Stimulated activated CD8-positive, alpha-beta memory T cell treated with anti-CD3 and anti-CD28 coated beads, Interleukin-7, amount 100 ng/mL, for 24 hours (primary cell): ENCODE measurements at places on chromosomes 12 and 14.

DNA sequence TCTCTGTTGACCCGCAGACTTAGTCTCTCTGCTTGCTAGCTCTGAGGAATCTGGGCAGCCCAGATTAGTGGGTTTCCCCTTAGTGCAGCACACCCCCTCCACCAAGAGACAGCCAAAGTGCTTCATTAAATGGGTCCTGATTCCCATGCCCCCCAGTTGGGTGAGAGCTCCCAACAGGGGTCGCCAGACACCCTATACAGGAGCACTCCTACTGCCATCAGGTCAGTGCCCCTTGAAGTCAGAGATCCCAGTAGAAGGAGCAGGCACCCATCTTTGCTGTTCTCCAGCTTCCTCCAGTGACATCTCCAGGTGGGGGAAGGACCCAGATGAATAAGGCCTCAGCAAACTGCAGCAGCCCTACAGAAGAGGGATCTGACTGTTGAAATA, 36.7 kb upstream of the C14orf132 start:
- no peak for DNase-seq

DNA sequence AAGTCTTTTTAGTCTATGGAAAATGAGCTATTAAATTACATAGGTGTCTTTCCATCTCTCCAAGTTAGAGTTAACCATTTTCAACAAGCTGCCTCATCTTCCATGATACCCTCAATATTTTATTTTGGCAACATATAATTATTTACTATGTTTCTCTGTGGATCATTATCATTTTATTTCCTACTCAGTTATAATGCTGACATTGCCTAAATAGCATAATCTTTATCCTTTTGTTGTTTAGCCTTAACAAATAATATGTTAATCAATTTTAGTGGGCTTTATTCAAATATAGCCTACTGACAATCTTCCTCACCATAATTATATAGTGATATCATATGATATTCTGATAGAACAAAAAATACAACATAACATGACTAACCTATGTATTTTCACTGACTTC, 1044.8 kb upstream of the FOXG1 start:
- no peak for DNase-seq

GRCh38 chr14:104522926-104523545, 56.5 kb upstream of the C14orf180 start:
- no peak for DNase-seq

- no peak for DNase-seq
Observed at GRCh38 chr12:88325076-88325815, 183.1 kb downstream of the TMTC3 start.

DNA sequence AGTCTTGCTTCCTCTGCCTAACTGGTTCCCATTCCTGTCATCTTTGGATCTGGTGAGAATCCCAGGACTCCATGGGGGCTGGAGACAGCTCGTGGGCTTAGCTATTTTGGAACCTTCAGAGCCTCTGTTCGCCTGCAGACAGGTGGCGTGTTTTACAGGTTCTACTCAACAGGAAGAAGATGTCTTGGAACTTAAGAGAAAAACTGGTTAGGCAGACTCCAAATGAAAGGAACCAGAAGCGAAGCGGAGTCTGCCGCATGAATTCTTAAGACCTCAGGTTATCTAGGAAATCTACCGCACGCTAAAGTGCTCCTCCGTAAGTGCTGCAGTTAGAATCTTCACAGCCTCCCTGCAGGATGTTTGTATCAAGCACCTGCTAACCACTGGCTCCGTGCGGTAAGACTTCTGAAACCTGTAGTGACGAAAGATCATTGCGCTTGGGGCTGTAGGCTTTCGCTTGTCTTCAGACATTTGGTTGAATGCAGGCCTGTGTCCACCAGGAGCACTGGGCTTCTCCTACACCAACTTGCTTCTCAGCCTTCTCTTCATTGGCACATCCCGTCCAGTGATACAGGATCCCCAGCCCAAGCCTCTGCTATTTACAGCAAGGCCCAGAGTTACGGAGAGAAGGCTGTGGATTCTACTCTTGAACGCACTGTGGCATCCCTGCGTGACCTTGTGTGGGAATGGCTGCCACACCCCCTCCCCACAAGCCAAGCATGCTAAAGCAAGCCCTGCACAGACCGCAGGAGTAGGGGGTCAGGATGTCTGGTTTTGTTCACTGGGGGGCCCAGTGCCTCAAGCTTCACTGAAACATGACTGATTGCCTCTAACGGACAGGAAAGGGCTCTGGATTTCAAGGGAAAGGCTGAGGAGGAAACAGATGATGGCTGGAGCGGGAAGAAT, 35.0 kb downstream of the ACADS start:
- no peak for DNase-seq

DNA sequence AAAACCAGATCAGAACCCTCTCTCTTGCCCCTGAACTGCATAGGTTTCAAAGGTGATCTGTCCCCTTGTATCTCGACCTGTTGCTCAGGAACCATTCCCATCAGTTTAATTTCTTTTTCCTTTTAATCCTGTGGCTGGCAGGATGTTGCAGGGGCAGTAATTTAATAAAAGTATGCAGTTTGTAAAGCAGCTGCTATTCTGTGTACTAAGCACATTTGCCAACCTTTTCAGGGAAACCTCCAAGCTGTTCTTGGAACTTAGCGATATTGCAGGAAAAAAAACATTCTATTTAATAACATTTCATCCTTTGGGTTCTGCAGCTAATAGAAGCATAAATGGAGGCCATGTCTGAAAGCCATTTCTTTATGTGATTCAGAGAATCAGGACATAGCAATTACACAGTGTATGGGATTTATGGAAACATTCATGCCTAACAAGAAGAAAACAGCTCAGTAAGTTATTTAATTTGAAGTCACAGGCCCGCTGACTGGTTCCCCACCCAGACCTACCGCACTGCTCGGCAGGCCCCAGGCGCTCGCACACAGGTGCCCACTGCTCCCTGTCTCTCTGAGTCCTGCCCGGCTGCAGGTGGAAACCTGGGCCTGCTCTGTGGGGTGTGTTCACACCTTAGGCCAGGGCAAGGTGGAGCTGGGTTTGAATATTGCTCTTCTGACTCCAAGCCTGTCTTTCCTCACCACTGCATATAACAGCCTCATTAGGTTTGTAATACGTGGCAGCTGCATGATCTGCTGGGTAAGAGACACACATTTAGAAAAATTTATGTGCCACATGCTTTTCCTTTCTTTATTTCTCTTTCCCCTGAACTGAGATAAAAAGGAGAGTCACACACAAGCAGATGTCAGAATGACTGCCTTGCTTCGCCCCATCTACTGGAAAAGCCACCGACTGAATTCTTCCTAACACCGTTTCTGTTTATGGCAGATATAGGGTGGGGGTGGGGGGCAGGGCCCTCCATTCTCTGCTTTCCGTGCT, 119.7 kb downstream of the SLC25A47 start:
- no peak for DNase-seq

DNA sequence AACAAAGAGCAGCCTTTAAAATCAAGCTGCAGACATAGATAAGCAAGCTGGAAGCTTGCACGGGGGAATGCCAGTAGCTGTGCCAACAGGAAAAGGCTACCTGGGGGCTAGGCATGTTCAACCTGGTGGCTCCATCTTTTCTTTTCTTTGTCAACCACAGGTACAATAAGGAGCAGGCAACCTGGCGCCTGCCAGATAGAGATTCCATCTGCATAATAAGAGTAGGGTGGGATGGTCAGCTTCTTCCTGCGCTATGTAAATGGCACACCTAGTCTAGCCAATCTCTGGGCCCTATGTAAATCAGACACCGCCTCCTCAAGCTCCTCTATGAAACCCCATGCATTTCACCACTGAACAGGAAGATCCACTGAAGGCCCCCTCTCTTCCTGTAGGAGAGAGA, 87.4 kb upstream of the PKP2 start:
- DNase-seq, result no peak

GRCh38 chr12:93323625-93324329, 53.9 kb upstream of the NUDT4 start:
- DNase-seq, result no peak

DNA sequence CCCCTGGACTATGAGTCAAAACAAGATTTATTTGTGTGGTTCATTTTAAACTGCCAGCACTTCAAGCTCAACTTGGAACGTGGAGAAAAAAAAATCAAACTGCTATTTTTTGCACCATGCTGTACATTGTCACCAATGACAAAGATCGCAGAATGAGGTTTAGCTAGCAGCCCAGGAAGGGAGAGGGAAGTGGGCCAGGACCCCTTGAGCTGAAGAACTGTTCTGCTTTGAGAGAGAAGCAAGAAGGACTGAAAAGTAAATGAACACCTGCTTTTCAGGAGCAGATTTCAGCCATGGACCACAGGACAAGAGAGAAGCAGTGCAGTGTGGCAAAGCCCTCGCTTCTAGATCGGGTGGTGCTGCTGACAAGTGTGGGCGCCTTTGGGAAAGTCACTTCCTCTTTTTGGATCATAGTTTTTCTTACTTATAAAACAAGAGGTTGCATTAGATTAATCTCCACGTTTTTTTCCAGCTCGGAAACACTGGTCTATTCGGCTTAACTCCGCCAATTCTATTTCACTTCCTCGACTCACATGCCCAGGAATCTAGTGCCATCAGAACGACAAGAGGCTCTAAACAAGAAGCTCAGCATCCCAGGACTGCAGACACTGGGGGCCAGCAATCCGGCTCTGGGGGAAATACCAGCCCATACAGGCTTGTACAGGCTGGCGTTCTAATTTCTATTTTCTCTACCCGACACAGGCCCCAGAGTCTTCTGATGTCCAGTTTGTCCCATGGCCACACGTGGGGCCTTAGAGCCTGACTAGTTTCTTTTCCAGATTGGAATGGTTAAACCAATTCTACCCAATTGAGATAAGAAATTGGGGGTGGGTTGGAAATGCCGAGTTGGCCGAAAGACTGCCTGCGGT, 129.9 kb downstream of the CRACR2A start:
- no peak for DNase-seq

- DNase-seq, result no peak
Observed at GRCh38 chr12:2348482-2348852, 295.7 kb downstream of the CACNA1C start.

GRCh38 chr12:55659486-55660385, 23.0 kb downstream of the OR10P1 start:
- no peak for DNase-seq

GRCh38 chr12:14773685-14774073, 29.6 kb downstream of the WBP11 start:
- DNase-seq, result no peak

GRCh38 chr12:16553457-16553856, 52.5 kb downstream of the LMO3 start:
- DNase-seq, result no peak

DNA sequence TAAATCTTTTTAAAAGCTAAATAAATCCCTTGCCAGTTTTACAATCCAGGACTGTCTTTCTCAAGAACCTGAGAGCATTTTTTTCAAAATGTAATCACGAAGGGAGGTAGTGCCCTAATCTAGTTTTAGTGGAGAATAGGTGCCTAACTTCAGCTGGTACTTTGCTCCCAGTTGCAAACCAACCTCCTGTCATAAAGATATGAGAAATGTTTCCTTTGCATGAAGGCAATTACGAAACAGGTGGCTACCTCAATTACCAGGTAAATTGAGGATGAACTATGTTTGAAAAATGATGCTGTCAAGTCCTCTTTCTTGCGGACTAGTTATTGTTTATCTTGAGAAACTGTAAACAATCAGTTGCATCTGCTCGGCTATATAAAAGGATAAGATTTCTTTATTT, 437.9 kb downstream of the DAD1 start:
- no peak for DNase-seq

DNA sequence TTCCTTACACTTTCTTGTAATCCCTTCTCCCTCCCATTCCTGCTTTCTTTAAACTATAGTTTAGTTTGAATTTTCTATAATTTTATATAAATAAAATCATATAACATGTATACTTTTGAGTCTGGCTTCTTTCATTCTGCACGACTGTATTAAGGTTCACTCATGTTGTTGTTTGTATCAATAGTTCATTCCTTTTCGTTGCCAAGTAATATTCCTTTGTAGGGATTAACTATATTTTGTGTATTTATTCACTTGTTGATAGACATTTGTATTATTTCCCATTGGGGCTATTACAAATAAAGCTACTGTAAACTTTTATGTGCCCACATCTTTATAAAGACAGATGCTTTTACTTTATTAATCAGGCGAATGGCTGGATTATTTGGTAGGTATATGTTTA, 39.4 kb upstream of the TBC1D15 start:
- no peak for DNase-seq

DNA sequence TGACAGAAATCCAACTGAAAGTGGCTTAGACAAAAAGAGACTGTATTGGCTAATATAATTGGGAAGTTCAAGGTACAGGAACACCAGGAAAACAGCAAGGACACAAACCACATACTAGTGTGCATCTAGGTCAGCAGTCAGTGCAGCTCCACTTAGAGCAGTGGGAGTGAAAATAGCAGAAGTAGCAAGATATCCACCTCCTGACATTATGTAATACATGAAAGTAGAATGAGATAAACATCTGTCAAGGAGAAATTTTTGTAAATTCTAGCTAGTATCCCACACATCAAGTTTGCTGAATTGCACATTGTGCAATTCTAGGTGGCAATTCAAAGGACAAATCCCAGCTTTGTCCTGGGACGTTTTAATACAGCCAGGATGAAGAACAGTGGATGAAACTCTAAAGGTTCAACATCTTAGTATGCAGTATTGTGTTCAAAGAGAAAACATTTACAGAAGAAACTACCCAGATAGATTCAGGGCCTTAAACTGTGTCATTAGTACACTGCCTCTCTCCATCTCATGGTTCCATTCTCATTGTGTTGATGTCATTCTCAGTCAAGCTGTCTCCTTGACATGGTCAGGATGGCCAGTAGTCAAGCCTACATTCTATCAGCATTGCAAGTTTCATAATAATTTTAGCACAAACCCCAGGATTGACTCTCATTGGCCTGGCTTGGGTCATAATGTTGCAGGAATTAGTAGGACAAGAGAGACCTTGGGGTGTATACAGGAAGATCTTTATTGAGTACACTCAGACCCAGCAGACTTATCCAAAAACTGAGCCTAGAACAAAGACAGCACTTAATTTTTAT, 56.8 kb downstream of the SDR9C7 start:
- no peak for DNase-seq

- no peak for DNase-seq
Observed at GRCh38 chr14:56488306-56488705, 91.3 kb upstream of the TMEM260 start.

DNA sequence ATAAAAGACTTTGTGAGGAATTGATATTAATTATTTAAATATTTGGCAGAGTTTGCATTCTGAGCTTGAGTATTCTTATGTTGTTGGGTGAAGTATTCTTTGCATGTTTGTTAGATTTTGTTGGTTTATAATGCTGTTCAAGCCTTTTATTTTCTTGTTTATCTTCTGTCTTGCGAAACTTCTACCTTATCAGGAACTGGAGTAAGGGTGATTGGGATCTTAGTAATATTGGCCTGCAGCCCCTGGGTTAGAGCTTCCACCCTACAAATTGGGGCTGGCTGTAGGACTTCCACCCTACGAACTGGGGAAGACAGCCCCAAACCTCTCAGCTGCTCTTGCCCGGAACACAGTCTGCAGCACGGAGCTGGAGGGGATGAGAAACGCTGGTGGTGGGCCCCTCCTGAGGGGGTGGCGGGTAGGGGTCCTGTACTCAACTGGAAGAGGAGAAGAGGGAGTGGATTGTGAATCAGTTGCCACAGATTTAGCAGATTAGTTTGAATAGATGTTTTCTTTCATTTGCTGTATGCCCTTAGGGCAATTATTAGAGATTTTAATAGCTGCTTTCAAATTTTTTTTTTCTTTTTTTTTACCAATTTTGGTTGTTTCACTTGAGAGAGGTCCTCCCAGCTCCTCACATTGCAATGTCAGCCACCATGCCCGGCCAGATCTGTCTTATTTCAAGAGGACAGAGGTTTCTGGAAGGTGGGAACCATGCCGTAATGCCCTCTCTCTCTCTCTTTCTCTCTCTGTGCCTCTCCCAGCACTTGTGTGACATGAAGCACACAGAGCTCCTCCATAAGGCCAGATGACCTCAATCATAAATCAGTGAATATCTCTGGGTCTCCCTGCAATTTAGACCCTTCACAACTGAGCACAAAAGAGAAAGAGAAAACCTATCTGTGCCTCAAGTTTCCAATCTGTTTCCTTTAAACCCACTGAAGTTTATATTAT, 123.4 kb downstream of the DICER1 start:
- DNase-seq, result no peak
